Thoracic aorta endothelial cell (primary cell): ENCODE measurements at places on chromosomes 6 and 20. TPM values are rescaled to one million over a fixed set of nuclear protein-coding genes. Genes with fewer than 3 reads are reported as not detected.

PGC gene
- not detected in 2 replicates for total RNA-seq

GLP1R gene
- total RNA-seq, result not detected in 2 replicates

SLC35A1 gene
- total RNA-seq, result 15.7 and 18.2 TPM in 2 replicates

KIAA0408 gene
- 0.07 and 0.13 TPM in 2 replicates for total RNA-seq

HSPA1A gene
- total RNA-seq, result 35.1 and 75.0 TPM in 2 replicates

NNAT gene
- not detected in 2 replicates for total RNA-seq

C6orf15 gene
- total RNA-seq, result not detected in 2 replicates

C6orf58 gene
- total RNA-seq, result not detected in 2 replicates

PREX1 gene
- 99.1 and 113 TPM in 2 replicates for total RNA-seq

TRIM26 gene
- total RNA-seq, result 30.2 and 33.9 TPM in 2 replicates

MPIG6B gene
- not detected in 2 replicates for total RNA-seq

CLPSL1 gene
- not detected in 2 replicates for total RNA-seq
